ENCODE measurements at places on chromosomes 12 and 14.

GRCh38 chr14:24339284-24340151 lies at the start of gene RIPK3:
Gene RIPK3 (minus strand): TSS chr14:24339991. CDS start chr14:24339826, 165 bp downstream.
- DNase-seq: no peak

DNA sequence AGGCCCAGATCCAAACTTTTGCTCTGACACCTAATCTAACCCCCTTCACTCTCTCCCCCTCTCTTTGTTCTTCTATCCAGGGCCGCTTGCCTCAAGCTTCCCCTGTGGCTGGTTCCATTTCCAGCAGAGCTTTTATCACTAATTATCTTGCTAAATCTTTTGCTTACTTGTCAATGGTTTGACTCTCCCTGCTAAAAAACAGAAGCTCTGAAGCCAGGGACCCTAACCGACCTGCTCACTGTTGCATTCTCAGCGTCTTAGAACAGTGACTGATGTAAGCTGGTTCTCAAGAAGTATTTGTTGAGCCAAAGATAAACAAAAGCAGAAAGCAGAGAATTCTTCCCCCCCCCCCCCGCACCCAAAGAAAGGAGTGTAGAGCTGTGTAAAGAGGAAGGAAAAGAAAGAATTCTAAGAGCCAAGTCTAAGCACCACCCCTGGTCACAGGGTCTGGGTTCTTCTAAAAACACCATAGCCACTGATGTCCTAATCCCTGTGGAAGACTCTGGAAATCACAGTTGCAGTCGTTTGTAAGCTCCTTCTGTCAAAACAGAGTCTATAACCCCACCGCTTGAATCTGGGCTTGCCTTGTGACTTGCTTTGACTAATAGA lies 385.8 kb downstream of the MED13L start:
- DNase-seq: no peak

DNA sequence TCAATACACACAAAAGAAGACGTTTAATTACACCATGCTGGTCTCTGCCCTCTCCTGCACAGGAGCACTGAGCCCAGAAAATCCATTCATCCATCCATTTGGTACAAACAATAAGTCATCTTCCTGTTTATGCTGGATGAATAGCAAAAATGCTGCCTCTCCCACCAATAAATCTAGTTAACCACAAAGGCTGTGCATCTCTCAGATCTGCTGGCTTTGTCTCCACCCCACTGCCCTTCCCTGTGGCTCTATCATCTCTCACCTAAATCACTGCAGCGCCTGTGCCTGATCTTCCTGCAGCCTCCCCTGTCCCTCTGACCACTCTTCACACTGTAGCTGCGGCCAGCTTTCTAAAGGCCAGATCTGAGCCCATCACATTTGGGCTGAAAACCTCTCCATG lies 72.9 kb upstream of the DDX11 start:
- peak; percentile 16 for DNase-seq

DNA sequence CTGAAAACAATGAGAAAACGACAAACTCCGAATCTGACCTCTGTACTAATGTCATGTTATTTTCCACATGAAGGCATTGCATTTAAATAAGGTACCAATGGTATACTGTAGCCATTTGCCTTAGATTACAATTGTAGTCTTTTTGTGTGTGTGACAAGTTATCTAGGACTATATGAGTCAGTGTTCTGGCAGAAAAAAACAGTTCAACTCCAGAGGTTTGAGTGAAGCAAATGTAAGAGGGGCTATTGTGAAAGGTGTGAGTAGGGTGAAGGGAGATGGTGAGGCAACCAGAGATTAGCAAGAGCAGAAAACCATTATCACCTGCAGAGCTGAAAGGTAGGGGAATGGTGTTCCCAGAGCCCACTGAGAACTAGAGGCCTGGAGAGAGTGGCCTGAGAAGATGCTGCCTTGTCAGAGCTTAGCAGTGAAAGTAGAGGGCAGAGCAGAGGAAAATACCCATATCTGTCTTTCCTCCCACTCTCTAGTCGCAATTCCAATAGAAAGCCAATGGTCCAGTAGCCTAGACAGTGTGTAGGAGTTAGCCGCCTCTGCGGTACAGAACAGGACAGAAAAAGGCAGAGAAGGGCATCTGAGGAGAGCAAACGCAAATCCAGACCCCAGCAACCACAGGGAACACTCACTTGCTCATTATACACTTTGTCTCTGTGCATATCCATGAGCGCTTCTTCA lies 112.2 kb downstream of the DYRK2 start:
- no peak for DNase-seq

GRCh38 chr12:20523658-20524057 lies 155.3 kb downstream of the PDE3A start:
- DNase-seq: peak; percentile 53

DNA sequence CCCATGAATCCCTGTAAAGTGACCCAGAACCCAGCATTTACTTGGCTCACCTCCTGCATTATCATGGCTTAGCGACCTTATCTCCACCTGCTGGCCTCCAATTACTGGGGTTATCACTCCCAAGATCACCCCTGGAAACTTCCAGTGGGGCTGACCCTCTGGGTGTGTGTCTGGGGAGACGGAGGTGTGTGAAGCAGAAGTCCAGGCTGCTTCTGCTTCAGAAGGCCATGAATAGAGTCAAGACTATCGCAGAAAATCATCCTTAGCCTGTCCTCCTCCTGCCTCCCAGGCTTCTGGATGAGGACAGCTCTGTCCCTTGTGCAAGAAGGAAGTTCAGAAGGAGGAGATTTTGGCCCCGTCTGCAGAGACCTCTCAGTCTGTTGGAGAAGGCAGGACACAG lies 408 bp upstream of the KRT72 start:
- no peak for DNase-seq

DNA sequence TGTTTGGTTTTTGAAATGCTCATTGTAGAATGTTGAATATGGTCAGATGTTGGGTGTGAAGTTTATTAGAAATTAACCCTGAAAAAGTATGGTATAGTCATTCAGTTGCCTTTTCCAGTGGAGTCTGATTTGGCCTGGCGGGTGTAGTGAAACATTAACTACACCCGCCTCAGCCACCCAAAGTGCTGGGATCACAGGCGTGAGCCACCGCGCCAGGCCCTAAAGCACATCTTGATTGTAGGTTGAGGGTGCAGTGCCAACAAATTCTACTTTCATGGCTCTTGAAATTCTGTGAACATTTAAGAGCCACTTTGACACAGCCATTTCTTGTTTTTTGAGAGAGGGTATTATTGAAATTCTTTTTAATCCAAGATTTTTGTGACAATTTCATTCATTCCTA lies 624.9 kb downstream of the DIO2 start:
- DNase-seq: no peak

- no peak for DNase-seq
Observed at GRCh38 chr14:93073358-93073707, 42.4 kb downstream of the ITPK1 start.

DNA sequence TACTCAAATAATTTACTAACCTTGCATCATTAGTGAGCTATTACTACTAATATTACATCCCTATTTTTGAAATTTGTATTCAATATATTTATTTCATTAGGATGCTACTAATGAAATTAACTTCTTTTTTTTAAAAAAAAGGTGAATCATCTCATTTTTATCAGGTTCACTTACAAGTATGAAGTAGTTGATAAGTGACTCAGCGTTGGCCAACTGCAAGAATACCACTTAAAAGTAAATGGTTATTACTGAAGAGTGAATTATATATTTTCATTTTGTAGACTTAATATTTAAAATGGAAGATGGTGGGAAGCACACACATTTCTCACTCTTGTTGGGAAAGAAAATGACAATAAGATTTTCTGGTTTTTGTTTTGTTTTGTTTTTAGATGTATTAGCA lies 19.6 kb downstream of the OR4N2 start:
- DNase-seq: no peak

DNA sequence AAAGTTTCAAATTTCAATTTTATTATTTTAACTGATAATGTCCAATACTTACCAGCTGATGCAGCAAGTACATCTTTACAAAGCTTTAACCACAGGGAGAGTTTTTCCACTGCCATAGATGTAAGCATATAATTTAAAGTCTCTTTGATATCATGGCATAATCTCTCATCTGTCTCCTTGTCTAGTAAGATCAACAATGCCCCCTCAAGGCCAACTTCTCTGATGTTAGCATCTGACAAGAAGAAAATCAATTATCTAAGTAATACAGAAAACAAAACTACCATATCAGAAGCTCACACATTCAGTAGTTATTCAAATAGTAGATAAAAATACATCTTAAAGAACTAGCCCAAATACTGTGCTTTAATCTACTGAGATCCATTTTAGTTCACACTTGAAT lies 94.2 kb downstream of the HEATR5A start:
- DNase-seq: peak; percentile 71

GRCh38 chr14:62694075-62694474 lies 351.2 kb downstream of the KCNH5 start:
- peak; percentile 89 for DNase-seq

- DNase-seq: no peak
Observed at GRCh38 chr12:117774941-117775775, 193.6 kb downstream of the KSR2 start.

GRCh38 chr12:109389146-109389545 lies 41.4 kb downstream of the MYO1H start:
- DNase-seq: no peak

GRCh38 chr12:92726850-92727249 lies 24.1 kb downstream of the PLEKHG7 start:
- no peak for DNase-seq

- DNase-seq: peak; percentile 11
Observed at GRCh38 chr12:5432011-5432400, at the start of gene NTF3. Gene NTF3 (plus strand): TSS chr12:5432108. CDS start chr12:5432325, 217 bp downstream.

DNA sequence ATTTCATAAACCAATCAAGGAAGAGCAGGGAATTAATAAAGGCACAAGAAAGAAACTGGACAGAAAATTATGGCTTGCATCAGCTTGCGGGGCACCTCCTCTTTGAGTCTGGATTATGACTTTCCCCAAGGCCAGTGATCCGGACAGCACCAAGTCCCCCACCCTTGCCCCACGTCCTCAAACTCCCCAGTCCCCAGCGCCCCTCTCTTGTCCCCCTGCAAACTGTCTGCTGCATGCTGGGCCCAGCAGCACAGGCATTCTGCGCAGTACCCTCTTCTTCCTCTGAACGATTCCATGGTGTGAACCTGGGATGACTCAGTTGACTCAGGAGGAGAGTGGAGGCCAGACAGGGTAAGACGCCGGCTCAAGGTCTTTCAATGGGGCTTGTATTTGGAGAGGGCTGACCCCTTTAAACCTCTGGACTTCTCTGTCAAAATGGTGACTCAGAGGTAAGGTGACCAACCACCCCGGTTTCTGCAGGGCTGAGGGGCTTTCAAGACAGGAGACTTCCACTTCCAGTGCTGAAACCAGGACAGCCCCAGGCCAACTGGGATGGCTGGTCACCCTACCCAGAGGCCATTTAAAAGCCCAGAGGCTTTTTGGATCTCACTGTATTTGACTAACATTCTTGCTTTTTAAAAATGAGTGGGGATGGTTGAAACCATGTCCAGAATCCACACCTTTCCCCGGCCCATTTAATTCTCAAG lies 13.5 kb downstream of the C14orf132 start:
- DNase-seq: no peak

GRCh38 chr12:7161327-7161726 lies 28.2 kb upstream of the PEX5 start:
- DNase-seq: no peak

- DNase-seq: no peak
Observed at GRCh38 chr14:70180718-70181117, 8.0 kb downstream of the SLC8A3 start.

DNA sequence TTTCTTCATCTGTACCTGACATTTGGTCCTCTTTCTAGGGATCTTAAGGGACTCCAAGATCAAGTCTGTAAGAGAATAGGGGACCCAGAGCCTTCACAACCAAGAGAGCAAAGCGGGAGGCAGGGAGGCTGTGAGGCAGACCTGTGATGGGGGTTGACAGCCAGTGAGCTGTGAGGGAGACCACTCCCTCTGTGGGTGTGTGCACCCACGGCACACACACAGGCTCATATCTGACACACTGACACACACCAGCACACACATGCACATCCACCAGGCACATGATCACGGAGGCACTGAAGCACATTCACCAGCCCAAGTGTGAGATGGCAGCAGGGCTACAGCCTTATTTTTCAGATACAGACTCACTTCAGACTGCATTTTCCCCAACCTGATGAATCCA lies 55.2 kb downstream of the SPTB start:
- DNase-seq: no peak

DNA sequence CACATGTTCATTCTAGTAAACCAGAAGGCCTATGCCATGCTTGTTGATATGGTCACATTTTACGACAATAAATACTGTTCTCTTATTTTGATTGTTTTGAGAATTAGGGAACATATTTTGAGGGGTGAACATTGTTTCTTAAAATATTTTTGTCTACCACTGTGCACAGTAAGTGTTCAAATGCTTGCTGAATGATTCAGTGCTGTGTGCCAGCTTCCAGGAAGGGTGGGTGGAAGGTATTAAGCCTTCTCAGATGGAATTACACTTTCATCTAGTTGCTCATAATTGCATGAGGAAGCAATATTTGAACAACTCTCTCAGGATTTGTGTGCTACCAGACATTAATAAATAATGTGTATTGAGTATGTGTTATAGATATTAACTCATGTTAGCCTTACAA lies 15.5 kb upstream of the TMX1 start:
- peak; percentile 26 for DNase-seq

GRCh38 chr14:32683679-32684078 lies 255.0 kb upstream of the NPAS3 start:
- DNase-seq: no peak

- DNase-seq: no peak
Observed at GRCh38 chr14:105137481-105138020, 31.0 kb downstream of the JAG2 start.

GRCh38 chr14:40796168-40796567 lies 810.5 kb upstream of the LRFN5 start:
- no peak for DNase-seq

DNA sequence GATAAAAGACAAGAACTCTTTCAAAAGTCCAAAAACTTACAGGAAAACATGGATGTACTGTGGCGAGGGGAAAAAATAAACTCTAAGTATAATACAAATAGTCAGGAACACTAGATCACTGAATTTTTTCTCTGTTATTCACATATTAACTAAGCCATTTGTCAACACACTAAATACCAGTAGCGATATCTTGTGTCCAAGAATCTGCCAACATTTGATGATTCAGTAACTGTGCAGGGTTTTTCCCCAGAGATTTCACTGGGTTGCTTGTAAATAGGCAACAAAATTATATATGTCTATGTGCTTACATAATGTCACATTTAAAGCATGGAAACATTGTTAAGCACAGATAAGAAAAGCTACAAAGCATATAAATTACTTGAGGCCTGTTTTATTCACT lies 205.9 kb downstream of the KIF21A start:
- DNase-seq: peak; percentile 42

DNA sequence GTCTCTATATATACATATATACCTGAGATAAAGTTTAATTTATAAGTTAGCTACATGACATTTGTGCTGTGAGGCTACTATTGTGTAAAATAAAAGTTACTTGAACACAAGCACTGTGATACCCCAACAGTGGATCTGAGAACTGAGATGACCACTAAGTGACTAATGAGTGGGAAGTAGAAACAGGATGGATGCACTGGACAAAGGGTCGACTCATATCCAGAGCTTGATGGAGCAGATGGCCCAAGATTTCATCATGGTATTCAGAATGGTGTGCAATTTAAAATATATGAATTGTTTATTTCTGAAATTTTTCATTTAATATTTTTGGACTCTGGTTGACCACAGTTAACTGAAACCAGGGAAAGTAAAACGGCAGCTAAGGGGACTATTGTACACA lies 908.6 kb upstream of the MDGA2 start:
- no peak for DNase-seq
